ENCODE measurements at places on chromosomes 3 and 15.

DNA sequence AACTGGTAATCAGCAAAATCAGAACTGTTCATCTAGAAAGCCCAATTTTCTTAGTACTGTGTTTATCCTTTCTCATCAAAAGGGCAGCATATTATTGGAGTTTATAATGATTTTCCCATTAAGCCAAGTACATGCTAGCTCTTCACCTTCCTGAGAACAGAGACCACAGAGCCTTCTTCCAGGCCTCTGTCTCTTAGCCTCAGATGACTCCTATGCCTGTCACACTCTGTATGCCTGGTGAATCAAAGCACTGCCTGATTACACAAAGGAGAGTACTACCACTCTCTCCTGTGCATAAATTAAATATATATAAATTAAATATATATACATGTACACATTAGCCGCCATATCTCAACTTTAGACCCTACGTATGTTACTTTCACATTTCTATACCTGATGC, 636.1 kb downstream of the NTRK3 start:
- DNase-seq = no peak

GRCh38 chr15:45197512-45197911, 9.7 kb upstream of the SHF start:
- DNase-seq = no peak

DNA sequence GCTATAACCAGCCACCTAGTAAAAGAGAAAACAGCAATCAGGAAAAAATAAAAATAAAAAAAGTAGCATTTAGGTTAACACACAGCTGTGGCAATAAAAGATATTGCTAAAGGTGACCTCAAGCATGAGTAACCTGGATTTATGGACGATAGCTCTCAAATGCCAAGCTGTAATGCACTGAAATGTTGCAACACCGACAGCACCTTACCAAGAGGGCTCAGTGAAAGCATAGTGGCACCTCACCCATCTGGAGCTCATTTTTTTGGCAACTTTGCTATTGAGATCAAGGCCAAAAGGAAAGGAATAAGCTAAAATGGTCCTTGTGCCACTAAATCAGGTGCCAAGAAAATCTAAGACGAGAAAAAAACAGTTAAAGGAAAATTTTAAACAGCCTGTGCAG, 2.5 kb downstream of the HACD2 start:
- DNase-seq = no peak

- no peak for DNase-seq
Observed at GRCh38 chr3:113948015-113948917, 453 bp downstream of the ZDHHC23 start.

DNA sequence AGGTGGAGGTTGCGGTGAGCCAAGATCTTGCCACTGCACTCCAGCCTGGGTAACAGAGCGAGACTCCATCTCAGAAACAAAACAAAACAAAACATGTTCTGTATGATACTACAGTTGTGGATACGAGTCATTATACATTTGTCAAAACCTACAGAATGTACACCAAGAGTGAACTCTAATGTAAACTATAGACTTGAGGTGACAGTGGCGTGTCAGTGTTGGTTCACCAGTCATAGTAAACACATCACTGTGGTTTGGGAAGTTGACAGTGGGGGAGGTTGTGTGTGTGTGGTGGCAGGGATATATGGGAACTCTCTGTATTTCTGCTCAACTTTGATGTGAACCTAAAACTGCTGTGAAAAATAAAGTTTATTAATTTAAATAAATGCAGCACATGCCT, 33.0 kb upstream of the GNB5 start:
- no peak for DNase-seq

DNA sequence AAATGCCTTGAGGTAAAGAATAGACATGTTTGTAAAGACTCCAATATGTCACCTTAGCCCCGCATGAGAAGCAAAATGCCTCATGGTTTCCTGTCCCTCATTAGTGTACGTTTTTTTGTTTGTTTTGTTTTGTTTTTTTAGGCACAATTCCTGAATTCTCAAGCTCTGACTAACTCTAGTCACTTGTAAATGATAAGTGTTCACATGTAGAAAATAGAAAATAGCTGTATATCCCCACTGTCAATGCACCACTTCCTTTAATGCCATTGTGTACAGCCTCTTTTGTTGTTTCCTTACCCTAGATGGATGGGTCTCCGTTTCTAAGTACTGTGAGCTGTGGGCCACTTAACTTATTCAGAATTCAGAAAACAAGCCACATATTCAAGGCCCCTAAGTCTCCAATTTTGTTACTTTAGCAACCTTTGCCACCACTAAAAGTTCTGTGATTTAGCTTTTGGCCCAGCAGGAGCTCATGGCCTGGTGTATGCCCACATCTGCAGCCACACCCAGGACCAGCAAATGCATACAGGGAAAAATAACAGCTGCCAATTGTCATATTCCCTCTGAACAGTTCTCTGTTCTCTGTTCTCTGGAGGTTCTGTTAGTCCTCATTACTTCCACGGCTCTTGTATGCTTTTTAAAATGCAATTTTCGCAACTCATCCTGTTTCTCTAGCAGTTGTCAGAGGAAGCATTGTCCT, 655.5 kb downstream of the GBE1 start:
- no peak for DNase-seq

DNA sequence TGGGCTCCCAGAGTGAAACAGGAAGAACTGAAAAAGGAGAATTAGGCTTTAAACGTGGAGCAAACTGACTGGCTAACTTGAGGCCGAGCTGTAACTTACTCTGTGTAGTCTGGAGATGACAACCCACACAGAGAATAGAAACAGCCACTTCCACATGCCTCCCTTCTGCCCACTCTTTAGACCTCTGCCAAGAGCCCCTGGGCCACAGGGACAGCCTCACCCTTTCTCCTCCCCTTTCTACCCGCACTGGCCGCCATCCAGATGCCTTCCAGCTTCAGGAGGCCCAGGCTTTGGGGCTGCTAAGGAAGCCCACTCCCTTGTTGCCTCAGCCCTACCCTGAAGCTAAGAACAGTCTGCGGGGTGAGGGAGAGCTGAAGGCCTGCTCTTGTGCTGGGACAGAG, 6.8 kb downstream of the ARHGAP31 start:
- no peak for DNase-seq

DNA sequence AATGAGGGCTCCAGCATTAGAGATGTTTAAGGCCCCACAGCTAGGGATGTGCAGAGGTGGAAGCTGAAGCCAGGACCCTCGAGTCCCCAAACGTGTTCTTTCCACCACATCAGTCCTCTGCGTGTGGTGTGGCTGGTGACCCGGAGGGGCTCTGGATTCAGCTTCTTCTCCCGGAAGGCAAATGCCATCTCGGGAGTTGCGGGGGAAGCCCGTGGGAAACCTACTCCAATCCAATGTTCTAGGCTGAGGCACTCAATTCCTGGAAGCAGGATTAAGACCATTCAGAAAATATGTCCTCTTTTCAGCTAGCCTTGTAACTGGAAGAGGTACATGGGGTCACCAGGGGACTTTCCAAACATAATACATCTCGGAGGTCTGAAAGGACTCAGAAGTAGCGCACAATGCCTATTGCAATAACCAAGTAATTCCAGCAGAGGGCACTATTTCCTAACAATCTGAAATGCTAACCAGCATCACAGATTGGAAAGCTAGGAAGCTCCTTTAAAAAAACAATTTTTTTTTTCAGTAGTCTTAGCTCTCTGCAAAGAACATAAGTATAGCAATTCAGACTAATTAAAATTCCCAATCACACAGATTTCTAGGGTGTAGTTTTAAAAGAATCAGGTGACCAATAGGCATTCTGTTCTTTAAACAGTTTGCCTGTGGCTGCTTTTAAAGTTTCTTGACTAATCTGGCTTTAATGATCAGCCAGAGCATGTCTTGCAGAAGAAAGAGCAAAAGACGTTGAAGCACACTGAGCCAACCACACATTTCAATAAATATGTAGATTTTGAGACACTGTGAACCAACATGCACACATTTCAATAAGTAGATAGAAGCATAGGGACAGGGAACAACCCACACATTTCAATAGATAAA, 36.1 kb downstream of the BNC1 start:
- DNase-seq = no peak

DNA sequence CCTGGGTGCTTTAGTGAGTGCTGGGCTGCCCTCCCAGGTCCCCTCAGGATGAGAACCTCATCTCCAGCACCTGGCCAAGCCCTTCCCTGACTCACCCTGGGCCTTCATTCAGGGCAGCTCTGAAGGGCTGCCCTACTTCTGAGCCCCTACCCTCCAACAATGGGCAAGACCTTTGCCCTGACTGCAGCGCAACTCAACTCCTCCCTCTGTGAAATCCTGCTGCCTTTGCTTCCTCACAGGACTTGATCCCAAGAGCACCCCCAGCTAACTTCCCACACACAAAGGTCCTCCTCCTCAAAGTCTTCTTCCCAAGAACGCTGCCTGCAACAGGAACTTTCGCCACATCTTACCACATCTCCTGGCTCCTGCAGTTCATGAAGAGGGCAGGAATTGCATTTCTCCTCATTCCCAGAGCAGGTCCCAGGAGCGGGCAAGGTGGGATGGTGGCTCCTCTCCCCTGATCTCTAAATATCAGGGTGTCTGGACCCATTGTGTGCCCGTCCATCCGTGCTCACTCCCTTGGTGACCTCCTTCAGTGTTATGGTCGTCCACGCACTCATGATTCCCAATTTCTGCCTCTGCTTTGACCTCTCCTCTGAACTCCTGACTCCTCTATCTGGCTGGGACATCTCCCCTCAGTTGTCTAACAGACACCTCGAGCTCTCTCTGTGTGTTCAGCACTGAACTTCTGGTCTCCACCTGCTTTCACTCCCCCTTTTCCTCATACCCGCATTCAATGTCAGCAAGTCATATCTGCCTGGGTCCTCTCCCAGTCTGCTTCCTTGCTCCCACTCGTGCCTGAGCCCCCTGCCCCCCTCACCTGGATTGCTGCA, 4.5 kb upstream of the SSUH2 start:
- DNase-seq = no peak

DNA sequence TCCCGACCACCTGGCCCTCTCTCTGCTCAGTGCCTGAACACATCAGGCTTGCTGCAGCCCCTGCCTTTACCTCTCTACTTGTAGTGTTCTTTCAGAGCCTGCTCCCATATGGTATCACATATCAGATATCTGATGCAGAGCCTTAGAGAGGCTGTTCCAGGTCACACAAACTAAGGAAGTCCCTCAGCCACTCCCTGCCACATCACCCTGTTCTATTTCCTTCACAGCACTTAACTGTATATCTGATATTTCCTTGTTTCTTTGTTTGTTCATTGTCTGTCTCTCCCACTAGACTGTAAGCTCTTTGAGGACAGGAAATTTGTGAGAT, 976 bp upstream of the ALDH1L1 start:
- DNase-seq = no peak

- DNase-seq = no peak
Observed at GRCh38 chr15:88401996-88402656, 65.1 kb downstream of the MRPL46 start.

- peak; percentile 63 for DNase-seq
Observed at GRCh38 chr15:67433495-67434099, 87.3 kb upstream of the C15orf61 start.

DNA sequence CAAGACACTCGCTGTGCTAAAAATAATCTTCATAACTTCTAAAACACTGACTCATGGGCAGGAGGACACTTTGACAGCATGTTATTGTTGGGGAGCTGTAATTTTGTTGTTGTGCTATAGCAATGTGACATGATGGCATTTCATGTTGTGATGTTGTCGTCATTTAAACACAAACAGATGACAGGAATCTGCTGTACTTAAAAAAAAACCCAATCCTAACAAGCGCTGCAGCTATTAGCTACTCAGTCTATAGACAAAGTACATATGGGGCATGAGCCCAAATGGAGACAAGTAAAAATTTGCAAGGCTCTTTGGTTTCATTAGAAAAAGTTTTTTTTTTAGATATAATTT, 828 bp upstream of the ATOSA start:
- DNase-seq = no peak

DNA sequence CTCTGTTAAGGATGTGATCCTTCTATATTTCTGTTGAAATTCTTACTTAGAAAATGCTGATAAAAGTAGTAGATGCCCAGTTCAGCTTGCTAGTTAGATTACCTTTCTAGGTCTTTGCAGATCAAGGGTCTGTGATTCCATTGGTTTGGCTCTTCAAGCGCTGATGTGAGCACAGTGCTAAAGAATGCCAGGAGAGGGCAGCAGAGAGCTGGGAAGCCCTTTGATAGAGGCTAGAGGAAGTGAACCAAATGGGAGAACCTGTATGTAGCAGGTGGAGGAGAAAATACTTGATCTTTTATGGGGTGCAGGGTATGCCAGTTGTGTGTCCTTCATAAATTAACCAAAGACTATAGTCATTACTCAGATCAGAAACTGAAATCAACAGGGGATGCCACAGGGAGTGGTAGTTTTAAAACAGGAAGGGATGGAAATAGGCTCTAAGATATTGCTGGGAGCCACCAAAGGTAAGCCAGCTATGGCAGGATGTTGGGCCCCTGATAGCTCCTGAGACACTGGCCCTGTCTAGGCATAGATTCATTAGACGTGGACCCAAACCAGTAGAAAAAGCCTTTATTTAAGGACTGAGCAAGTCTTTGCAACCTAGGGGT, 677.4 kb downstream of the SQOR start:
- peak; percentile 79 for DNase-seq

DNA sequence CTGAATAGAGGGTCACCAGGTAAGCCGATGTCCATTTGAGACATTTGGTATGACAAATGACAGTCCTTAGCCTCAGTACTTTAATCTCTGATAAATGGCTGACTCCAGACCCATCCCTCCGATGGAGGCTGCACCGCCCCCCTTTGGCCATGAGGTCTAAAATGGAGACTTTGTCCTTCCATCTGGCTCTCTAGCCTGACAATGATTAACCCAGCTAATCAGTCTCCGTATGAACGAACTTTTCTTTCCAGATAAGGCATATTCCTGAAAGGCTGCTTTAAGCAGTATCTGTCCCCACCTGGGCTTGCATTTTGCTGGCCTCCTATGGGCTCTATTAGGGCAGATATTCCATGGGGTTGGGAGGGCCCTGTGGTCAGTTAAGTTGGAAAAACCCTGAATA, 10.8 kb upstream of the MYZAP start:
- DNase-seq = no peak

DNA sequence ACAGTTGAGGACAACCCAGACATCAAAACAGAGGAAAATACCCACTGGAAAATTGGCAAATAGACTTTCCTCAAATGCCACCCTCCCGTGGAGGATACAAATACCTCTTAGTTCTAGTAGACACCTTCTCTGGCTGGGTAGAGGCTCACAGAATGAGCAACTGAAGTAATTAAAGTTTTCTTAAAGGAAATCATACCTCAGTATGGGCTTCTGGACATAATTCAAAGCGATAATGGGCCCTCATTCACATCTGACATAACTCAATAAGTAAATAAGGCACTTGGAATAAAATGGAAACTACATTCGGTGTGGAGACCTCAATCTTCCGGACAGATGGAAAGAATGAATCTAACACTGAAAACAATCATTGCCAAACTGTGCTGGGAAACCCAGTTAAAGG, 115.2 kb upstream of the PLCL2 start:
- no peak for DNase-seq

- no peak for DNase-seq
Observed at GRCh38 chr3:463252-464192, 267.0 kb downstream of the CHL1 start.
